ENCODE measurements at places on chromosomes 5 and 9.

DNA sequence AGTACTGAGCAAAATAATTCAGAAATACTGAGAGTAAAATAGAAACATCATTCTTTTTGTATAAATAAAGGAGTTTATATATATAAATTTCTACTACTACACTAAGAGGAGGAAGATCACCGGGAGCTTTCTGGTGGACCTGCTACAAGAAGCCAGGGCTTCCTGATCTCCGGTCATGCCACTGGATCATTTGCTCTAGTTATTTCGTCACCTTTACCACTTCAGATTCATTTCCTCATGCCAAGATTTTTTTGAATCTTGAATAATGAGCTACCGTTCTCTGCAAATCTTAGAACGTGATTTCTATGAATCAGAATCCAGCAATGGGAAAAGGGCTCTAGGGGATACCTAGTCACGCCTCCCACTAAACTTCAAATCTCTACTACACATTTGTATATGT, 51.9 kb upstream of the TBC1D9B start:
- DNase-seq: no peak

GRCh38 chr5:56346741-56347535, 113.8 kb upstream of the ANKRD55 start:
- DNase-seq: no peak

DNA sequence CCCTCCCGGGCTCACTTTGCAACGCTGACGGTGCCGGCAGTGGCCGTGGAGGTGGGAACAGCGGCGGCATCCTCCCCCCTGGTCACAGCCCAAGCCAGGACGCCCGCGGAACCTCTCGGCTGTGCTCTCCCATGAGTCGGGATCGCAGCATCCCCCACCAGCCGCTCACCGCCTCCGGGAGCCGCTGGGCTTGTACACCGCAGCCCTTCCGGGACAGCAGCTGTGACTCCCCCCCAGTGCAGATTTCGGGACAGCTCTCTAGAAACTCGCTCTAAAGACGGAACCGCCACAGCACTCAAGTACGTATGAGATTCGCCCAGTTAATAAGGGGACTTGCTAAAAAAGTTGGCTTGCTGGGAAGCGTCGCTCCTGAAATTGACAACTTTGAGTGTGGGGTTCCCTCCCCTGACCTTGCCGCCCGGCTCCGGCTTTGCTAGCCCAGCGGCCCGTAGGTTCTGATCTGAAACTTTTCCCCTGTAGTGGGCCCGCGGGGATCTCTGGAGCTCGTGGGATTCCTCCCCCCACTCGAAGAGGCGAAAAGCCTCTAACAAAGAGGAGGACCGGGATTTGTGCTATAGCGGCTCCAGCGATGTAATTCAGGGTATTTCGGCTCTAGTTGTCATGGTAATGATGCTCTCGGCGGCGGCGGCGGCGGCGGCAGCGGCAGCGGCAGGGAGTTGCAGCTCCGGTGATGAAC, 572 bp downstream of the NR4A3 start:
- DNase-seq: peak; percentile 73

GRCh38 chr9:88387036-88387551, 1.1 kb upstream of the SPIN1 start:
- peak; percentile 40 for DNase-seq

DNA sequence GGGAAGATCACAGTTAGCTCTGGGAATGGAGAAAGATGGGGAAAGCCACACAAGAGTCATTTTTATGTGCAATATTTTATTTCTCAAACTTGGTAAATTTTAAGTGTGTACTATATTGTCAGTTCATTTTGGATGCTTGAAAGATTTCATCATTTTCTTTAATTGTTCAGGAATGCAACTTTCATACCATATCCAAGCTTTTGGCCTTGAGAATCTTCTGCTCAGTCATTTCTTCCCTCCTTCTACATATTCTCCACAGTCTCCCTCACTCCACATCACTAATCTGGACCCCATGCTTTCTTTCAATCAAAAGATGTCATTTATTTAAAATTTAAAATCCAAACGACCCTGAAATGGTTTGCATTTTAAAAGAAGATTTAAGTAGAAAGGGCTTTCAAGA, 135.4 kb downstream of the FAM114A2 start:
- DNase-seq: no peak

- DNase-seq: no peak
Measured at GRCh38 chr5:67806654-67807438, 408.7 kb upstream of the PIK3R1 start.

GRCh38 chr9:127931092-127931881, 710 bp upstream of the PIP5KL1 start:
- DNase-seq: no peak
